ENCODE measurements at places on chromosomes 13 and 19.
A peak's percentile ranks its signal among the peaks of the same experiment; 100 is the strongest.

- DNase-seq: no peak
Measured at GRCh38 chr13:67052550-67053490, 177.3 kb downstream of the PCDH9 start.

DNA sequence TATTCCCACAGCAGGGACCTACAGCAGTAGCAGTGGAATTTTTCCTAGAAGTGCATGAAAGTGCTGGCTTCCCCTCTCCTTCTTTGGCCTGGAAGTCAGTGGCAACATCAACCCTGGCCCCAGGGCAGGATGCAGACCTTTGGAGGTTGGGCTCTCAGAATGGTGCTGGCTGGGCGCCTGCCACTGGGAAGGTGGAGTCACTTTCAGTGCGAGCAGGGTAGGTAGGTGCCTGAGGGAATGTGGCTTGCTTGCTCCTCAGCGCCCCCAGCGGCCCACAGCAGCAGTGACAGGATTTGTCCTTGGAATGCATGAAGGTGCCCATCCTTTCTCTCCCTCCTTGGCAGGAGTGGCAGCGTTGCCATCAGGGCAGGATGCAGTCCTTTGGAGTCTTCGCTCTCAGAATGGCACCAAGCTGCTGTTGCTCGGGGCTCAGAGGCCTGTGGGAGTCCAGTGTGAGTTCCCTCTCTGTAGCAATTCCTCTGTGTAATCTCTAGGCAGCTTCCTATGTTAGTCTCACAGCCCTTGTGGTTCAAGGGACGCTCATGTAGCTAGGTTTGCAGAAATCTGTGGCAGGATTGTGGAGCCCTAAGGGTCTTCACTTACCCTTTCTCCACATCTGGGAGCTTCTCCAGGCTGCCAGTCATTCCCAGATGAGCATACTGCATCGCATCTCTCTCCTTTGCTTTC, 354.4 kb upstream of the DACH1 start:
- DNase-seq: peak; percentile 4

- DNase-seq: no peak
Measured at GRCh38 chr13:100521851-100522617, 66.6 kb downstream of the GGACT start.

DNA sequence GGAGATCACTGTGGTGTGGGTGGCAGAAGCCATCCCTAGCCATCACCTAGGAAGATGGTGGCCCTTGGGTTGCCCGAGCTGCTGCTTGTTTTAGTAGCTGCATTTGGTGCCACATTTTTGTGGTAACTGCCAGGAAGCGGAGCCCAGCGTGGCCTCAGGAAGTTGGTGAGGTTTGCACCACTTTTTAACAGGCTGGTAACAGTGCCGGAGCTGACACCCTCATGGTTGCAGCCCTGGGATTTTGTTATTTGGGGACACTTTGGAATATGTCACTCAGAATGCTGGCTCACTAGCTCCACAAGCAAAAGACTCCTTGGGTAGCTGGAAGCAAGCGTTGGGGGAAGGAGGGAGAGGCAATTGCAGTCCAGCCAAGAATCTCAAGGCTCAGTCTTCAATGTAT, 22.1 kb downstream of the ACTN4 start:
- no peak for DNase-seq

DNA sequence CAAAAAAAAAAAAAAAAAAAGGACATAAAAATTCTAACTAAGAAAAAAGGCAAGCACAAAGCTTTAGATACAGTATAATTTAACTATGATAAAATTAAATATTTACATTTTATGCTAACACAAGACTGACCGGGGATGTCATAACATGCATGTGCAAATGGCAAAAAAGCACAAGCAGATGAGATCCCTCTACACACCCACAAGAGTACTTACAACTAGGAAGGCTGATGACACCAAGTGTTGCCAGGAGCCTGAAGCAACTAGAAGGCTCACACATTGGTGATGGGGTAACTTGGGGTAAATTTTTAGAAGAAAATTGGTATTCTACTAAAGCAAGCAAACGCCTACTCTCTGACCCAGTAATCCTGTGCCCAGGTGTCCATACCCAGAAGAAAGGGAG, 6.7 kb downstream of the PCID2 start:
- no peak for DNase-seq

DNA sequence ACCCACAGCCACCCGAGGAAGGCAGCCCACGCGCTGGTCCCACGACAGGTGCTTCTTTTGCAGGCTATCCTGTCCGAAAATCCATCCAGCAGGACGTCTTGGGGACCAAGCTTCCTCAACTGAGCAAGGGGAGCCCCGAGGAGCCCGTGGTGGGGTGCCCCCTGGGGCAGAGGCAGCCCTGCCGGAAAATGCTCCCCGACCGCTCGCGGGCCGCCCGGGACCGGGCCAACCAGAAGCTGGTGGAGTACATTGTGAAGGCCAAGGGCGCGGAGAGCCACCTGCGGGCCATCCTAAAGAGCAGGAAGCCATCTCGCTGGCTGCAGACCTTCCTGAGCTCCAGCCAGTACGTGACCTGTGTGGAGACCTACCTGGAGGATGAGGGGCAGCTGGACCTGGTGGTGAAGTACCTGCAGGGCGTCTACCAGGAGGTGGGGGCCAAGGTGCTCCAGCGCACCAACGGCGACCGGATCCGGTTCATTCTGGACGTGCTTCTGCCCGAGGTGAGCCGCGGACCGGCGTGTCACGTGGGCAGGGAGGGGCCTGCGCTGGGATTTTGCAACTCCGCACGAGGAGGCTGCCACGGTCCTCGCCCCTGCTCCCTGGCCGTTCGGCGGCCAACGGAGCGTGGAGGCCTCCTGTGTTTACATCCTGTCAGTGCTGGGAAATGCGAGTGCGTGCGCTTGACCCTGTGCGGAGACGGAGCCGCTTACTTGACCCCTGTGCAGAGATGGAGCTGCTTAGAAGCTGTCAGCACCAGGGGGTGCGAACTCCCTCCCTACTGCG, 12.9 kb upstream of the NDUFS7 start:
- no peak for DNase-seq

DNA sequence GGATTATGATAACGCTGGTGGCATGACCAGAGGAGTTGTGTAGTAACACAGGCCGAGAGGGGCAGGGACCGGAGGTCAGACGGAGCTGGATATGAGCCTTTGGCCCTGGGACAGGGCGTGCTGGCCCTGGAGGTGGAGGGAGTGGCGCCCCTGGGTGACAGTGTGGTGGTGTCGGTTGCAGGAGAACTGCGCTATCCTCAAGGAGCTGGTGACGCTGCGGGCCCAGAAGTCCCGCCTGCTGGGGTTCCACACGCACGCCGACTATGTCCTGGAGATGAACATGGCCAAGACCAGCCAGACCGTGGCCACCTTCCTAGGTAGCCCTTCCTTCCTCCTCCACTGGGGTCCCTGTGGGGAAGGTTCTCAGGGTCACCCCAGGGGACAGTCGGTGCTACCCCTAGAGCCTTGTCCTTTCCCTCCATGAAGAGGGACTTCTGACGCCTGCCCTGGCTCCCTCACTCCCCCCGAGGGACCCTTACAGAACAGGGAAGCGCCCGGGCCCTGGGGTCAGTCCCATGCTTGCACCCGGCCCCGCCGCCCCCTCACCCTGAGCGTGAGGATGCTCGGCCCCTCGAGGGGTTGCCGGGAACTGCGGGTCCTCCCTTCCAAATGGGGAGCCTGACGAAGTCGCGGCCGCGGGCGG, 12.8 kb upstream of the ZNF554 start:
- DNase-seq: no peak

Data from NCI-H526 (cell line).